HCT116 (cell line): ENCODE measurements at places on chromosomes 2 and 18. TPM values are rescaled to one million over a fixed set of nuclear protein-coding genes. Genes with fewer than 3 reads are reported as not detected.

DNA sequence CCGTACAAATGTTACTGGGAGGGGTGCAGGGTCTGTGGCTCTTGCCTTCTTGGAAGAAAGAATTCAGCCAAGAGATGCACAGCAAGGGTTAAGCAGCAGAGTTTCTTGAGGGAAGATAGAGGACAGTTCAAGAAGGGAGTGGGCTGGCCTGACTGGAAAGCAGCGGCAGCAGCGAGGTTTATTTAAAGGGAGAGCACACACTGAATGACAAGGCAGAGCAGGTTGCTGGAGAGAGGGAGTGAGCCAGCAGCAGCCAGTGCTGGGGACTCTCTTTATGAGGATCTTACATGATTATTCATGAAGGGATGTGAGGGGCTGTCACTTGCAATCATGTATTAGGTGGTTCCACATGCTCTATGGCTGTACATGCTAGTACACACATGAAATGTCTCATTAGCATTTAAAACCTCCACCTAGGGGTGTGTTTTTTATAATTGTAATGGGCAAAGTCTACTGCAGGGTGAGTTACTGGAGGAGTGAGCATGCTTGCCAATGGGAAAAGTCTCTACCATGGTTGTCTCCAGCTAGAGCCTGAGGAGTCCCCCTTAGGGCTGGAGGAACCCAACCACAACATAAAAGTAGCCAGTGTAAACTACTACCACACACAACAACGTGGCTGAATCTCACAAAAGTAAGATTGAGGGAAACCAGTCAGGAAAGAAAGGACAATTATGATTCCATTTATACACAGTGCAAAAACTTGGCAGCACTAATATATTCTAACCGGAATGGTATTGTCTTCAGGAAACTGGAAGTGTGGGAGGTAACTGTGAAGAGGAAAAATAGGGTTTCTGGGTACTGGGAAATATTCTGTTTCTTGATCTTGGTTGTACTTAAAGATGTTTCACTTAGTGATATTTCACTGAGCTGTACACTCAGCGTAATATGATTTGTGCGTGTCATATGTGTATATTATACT lies 87.6 kb upstream of the FAM110C start:
- H3K4me3 ChIP-seq = no peak overlapping the region
- H3K36me3 ChIP-seq = no peaks in the 10 kb centered on the region
- H3K4me1 ChIP-seq = peaks cover 3% of the 10 kb centered on the region; the same call in 1 of the 2 replicates
- H3K27me3 ChIP-seq = no peaks in the 10 kb centered on the region
- no peak for DNase-seq

GRCh38 chr2:59339837-59340207 lies 1098.7 kb upstream of the FANCL start:
- H3K4me3 ChIP-seq = no peak overlapping the region
- H3K36me3 ChIP-seq = no peaks in the 10 kb centered on the region
- DNase-seq = no peak
- no peaks in the 10 kb centered on the region for H3K27me3 ChIP-seq

Gene SIX2
- 0.54 TPM for total RNA-seq

DNA sequence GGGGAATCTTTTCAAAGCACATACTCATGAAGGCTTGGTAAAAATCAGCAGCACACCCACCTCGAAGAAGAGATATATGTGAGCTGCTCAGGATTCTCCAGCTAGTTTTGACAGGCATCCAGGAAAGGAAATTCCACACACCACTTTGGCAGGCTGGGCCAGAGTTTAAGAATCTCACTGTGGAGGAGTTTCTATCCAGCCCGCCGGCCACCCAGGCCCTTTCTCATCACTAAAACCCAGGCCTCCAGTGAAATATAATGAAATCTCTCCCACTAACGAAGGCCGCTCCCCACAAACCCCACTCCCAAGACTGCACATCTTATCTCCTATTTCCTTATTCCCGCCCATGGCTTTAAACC lies 202.0 kb downstream of the GLI2 start:
- H3K4me3 ChIP-seq = no peak overlapping the region
- H3K36me3 ChIP-seq = no peaks in the 10 kb centered on the region
- H3K27ac ChIP-seq = no peak overlapping the region
- H3K27me3 ChIP-seq = peaks cover 8% of the 10 kb centered on the region; the same call in 1 of the 2 replicates
- H3K4me1 ChIP-seq = peaks cover 66% of the 10 kb centered on the region
- no peak for DNase-seq

DNA sequence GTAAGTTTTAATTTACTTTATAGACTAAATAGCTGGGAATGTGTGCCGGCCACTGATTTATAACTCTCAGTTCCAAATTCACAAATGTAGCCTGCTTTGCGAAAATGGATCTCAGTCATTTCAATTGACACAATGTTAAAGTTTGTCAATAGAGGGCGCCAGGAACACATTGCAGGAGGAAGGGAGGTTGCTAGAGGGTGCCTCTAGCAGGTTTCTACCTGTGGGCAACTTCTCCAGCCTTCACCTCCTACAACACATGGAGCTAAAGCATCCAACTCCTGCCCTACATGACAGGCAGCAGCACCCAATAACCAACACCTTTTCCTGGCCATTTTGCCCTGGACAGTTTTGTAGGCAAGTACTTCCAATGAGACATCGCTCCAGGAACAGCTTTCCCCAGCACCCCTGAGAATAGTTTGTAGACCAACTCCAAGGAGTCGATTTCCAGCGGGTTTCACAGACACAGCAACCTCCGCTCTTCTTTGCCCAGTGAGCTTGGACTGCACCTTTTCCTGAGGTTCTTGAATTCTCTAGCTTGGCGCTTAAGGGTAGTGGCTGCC lies 784.8 kb upstream of the CDH2 start:
- no peaks in the 10 kb centered on the region; the same call in 1 of the 2 replicates for H3K36me3 ChIP-seq
- no peaks in the 10 kb centered on the region for H3K27me3 ChIP-seq
- no peak overlapping the region for H3K27ac ChIP-seq
- H3K4me1 ChIP-seq = no peaks in the 10 kb centered on the region
- peak; percentile 39 for DNase-seq

GRCh38 chr2:100708333-100708732 lies 111.6 kb upstream of the NPAS2 start:
- no peak overlapping the region for H3K4me3 ChIP-seq
- no peaks in the 10 kb centered on the region for H3K27me3 ChIP-seq
- H3K4me1 ChIP-seq = no peaks in the 10 kb centered on the region
- DNase-seq = no peak
- no peaks in the 10 kb centered on the region for H3K36me3 ChIP-seq
- H3K27ac ChIP-seq = no peak overlapping the region

- DNase-seq = no peak
- no peak overlapping the region for H3K4me3 ChIP-seq
- no peaks in the 10 kb centered on the region for H3K27me3 ChIP-seq
- H3K4me1 ChIP-seq = peaks cover 45% of the 10 kb centered on the region
- H3K27ac ChIP-seq = no peak overlapping the region
These were observed 116.7 kb upstream of the MGAT5 start for GRCh38 chr2:134137182-134137611.

DNA sequence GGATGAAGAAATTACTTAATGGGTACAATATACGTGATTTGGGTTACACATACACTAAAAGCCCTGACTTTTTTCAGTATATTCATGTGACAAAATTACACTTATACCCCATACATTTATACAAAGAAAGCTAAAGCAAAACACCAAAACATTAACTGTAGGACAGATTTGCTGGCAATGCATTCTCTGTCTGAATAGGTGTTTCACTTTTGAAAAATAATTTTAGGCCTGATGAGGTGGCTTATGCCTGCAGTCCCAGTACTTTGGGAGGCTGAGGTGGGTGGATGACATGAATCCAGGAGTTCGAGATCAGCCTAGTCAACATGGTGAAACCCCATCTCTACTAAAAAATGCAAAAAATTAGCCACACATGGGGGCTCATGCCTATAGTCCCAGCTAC lies 301.5 kb upstream of the FAM98A start:
- H3K4me1 ChIP-seq = no peaks in the 10 kb centered on the region
- H3K27ac ChIP-seq = no peak overlapping the region
- no peak overlapping the region for H3K4me3 ChIP-seq
- no peak for DNase-seq
- H3K36me3 ChIP-seq = no peaks in the 10 kb centered on the region

DNA sequence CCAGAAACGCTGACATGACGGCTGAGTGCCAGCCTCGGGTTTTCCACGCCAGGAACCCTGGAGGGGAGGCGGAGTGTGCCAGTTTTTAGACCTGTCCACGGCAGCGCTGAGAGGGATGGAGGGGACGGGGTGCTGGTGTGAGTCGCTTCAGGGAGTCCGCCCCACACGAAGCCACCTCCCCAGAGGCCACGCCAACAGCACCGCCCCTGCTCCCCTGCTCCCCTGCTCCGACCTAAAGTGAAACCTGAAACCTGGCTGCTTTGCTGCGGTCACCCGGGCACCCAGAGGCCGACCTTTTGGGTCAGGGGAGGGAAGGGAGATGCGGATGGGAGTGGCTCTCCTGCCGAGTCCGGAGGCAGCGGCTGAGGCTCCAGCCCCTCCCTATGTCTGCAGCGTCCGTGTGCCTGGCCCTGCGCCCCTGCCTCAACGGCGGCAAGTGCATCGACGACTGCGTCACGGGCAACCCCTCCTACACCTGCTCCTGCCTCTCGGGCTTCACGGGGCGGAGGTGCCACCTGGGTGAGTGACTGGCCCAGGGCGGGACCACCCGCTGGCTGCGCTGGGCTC lies 38.1 kb downstream of the SNED1 start:
- no peaks in the 10 kb centered on the region for H3K27me3 ChIP-seq
- H3K27ac ChIP-seq = no peak overlapping the region
- no peaks in the 10 kb centered on the region for H3K36me3 ChIP-seq
- no peak overlapping the region for H3K4me3 ChIP-seq

Gene TTL
- 58.7 TPM for total RNA-seq

Gene INPP5D
- 1.8 TPM for total RNA-seq

Gene REG3A
- total RNA-seq = not detected

Gene RAB6C
- total RNA-seq = not detected

Gene GPBAR1
- total RNA-seq = 0.27 TPM

- H3K27ac ChIP-seq = no peak overlapping the region
- peak overlapping the region; percentile 48 for H3K4me3 ChIP-seq
- no peaks in the 10 kb centered on the region for H3K27me3 ChIP-seq
- H3K4me1 ChIP-seq = peaks cover 4% of the 10 kb centered on the region; the same call in 1 of the 2 replicates
These were observed 182.7 kb upstream of the GLI2 start for GRCh38 chr2:120552800-120553481.

Gene ARHGAP25
- total RNA-seq = 0.27 TPM

DNA sequence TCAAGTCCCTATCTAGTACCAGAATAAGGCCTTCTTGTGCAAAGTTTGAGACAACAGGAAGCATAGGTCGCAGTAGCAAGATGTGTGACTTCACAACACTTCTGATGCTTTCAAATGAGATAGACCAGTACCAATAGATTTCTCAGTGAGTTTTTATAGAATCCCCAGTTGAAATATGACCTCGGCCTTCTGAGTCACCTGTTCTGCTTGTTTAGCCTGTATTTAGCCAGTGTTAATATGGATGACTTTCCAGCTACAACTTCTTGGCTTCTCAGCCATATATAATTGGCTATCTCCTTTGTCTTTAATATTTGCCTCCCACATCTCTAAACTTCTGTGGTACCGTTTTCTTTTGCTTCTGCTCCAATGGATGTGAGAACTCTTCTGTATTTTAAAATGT lies 113.8 kb downstream of the KYNU start:
- no peak overlapping the region for H3K4me3 ChIP-seq
- no peaks in the 10 kb centered on the region for H3K36me3 ChIP-seq
- H3K4me1 ChIP-seq = no peaks in the 10 kb centered on the region
- DNase-seq = no peak

GRCh38 chr2:163182764-163183354 lies 344.3 kb upstream of the KCNH7 start:
- no peak overlapping the region for H3K4me3 ChIP-seq
- no peaks in the 10 kb centered on the region for H3K27me3 ChIP-seq
- H3K36me3 ChIP-seq = no peaks in the 10 kb centered on the region

DNA sequence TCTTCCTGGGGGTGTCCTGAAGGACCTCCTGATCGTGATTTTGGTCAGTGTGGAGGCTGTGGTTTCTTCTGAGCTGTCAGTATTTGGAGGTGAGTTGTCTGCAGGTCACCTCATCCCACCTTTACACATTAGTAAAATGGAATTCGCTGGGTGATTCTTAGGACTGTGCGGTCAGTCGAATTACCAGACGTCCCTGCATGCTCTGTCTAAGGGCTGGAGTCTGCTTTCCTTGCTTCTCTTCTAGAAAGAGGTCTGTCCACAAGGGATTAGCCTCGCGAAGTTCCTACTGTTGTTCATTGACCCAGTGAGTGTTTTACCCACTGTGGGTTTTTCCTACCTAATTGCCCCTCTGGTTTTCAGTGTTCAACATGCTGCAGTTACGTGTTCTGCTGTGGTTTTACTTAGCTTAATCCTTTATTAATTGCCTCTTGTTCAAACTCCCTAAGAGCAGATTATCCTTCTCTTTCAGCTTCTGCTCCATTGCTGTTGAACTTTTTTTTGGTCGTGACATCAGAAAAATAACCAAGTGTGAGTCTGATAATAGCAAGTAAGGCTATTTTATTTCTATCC lies 183.4 kb downstream of the NEDD4L start:
- no peak overlapping the region for H3K4me3 ChIP-seq
- no peak for DNase-seq
- H3K27me3 ChIP-seq = no peaks in the 10 kb centered on the region
- H3K36me3 ChIP-seq = no peaks in the 10 kb centered on the region
- H3K4me1 ChIP-seq = peaks cover 54% of the 10 kb centered on the region
- H3K27ac ChIP-seq = no peak overlapping the region

Gene ERFE
- total RNA-seq = 17.3 TPM

- no peaks in the 10 kb centered on the region for H3K27me3 ChIP-seq
- H3K36me3 ChIP-seq = no peaks in the 10 kb centered on the region
- H3K4me1 ChIP-seq = no peaks in the 10 kb centered on the region
- H3K4me3 ChIP-seq = no peak overlapping the region
- no peak for DNase-seq
- no peak overlapping the region for H3K27ac ChIP-seq
These were observed 93.5 kb downstream of the MYT1L start for GRCh38 chr2:2237563-2237962.

DNA sequence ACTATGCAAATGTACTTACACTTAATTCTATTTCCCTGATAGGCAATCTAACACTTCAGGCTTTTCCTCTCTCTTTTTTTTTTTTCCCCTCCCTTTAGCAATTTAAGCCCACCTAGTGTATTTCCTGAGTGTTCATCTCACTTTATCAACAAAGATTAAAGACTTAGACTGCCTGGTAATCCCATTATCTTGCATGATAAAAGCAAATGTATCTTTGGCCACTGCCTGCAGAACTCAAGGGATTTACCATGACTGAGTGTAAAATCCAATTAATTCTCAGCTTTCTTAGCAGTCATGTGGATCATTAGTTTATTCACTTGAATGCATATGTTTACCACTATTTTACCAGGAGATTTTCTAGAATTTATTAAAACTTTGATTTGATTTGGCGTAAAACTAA lies 1102.2 kb upstream of the GYPC start:
- no peaks in the 10 kb centered on the region for H3K36me3 ChIP-seq
- DNase-seq = no peak
- no peak overlapping the region for H3K27ac ChIP-seq

Gene MAB21L4
- total RNA-seq = not detected

Gene ARHGEF4
- total RNA-seq = 26.6 TPM

GRCh38 chr2:950080-950966 lies at the start of gene SNTG2:
Gene SNTG2 (plus strand): TSS chr2:950849. CDS start chr2:950997, 148 bp downstream.
- H3K4me1 ChIP-seq = no peaks in the 10 kb centered on the region
- no peaks in the 10 kb centered on the region for H3K36me3 ChIP-seq
